HAP-1 (cell line): ENCODE measurements at places on chromosomes 2 and 18.
A peak's percentile ranks its signal among the peaks of the same experiment; 100 is the strongest.

GRCh38 chr2:77962943-77963342 lies 440.8 kb upstream of the LRRTM4 start:
- DNase-seq, result no peak

DNA sequence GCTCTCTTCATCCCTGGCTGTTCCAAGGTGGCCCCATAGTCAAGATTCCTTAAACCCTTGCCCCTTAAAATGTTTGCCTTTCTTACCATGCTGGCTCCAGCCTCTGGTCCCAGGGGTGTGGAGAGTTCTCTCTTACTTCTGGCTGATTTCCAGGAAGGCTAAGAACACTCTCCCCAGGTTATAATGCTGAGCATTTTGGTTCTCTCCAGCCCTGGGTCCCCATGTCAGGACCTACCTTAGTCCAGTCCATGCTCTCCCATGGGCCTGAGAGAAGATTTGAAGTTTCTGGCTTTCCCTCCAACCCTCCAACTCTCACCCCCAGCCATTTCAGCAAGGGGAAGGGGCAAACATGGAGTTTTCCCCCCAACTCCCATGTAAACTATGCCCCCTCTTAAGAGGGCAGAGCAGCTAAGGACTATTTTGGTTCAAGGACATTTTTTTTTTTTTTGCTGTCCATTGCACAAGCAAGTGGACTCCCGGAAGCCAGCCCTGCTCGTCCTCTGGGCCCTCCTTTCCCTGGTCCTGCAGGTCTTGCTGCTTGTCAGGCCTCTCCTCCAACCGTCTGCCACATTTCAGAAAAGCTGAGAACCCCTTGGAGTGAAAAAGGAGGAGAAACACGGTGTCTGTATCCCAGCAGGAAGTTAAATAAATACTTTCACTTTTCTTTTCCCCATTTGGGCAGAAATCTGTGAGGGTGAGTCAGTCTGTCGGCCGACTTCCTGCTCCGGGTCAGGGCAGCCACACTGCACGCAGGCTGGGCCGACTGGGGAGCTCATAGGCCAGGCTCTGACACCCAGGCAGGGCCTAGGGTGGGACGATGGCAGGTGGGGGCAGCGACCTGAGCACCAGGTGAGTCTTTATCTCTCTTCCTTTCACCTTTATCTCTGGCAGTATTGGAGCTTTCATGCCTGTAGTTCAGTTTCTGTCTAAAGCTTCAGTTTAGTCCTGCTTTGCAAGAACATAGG lies at the start of gene SP140L:
Gene SP140L, plus strand, starts transcription at position 741 of the 965 bp plus-strand sequence. Its CDS starts 77 bp downstream, at position 818.
- DNase-seq, result no peak

DNA sequence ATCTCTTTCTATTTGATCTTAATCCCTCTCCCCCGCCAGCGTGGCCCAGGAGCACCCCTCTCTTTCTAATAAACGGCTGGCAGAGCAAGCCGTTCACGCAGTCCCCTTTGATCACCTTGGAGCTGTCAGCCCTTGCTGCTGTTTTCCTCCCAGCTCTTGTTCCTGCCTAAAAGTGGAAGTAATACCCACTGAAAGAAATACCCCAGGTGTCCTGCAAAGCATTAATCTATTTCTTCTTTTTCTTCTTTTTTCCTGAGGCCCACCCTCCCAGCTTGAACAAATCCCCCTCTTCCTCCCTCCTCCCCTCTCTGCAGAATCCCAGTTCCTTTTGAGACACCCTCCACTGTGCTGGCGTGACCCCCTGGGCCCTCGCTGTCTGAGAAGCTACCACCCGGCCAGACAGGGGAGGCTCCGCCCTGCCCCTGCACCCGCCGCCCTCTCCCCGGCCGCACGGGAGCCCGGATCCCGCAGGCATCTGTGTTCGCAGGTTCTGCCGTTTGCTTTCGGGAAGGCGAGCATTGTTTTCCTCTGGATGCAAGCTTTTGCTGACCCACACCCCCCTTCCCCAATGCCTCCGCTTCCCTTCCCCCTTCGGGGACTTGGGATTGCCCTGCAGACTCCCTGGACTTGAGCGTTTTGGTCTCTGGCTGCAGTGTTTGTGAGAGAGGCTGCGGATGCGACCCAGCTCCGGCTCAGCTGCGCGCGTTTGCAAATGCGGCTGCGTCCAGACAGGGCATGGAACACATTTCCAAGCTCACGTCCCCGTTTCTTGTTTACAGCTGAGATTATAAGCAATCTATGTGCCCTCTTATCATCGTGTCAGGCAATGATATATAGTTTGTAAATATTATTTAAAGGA lies 631.5 kb downstream of the NYAP2 start:
- peak; percentile 76 for DNase-seq

- no peak for DNase-seq
Observed at GRCh38 chr2:176020400-176020799, 18.3 kb upstream of the LNPK start.

GRCh38 chr2:188916736-188917135 lies 57.4 kb upstream of the COL3A1 start:
- no peak for DNase-seq

GRCh38 chr2:74045454-74045853 lies 60.7 kb downstream of the TET3 start:
- no peak for DNase-seq

DNA sequence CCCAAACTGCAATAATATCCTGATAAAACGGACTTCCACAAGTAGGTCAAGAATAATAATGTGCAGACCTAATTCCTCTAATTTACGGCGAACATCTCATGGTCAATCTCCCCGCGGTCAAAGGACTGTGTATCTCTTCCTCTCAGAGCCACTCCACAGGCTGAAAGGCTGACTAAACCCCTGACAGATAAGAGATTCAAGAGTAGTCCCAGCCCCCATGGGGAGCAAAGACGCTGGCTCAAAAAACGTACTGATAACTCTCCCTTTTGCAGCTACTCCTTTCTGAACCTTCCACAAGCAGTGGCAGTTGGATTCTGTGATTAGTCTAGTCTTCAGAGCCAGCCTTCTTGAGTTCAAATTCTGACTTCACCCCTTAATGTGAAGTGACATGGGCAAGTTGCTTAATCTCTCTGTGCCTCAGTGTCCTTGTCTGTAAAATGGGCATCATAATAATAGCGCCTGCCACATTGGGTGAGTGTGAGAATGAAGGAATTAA lies 19.7 kb upstream of the IL18R1 start:
- no peak for DNase-seq

- no peak for DNase-seq
Observed at GRCh38 chr2:98516571-98516970, 71.9 kb downstream of the INPP4A start.

GRCh38 chr2:203455209-203455608 lies 79.9 kb downstream of the RAPH1 start:
- DNase-seq, result no peak

- no peak for DNase-seq
Observed at GRCh38 chr2:240891492-240892340, 4.2 kb downstream of the MAB21L4 start.

GRCh38 chr2:32061973-32062861 lies 1.1 kb upstream of the SPAST start:
- peak; percentile 42 for DNase-seq

DNA sequence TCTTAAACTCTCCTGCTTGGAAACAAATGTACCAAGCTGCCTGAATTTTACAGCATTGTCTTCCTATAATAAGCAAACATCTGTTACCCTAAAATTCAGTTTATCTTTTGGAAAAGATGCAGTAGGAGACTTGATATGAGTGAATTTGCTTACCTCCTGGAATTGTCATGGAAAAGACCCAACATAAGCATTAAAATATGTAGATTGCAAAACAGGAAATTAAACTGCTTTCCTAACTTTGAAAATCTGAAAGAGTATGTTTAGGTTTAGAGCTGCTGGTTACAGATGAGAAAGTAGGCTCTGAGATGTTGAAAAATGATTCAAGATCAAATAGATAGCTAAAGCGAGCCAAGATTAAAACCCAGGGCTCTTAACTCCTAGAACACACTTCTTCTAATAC lies 316.5 kb downstream of the SOX11 start:
- no peak for DNase-seq

DNA sequence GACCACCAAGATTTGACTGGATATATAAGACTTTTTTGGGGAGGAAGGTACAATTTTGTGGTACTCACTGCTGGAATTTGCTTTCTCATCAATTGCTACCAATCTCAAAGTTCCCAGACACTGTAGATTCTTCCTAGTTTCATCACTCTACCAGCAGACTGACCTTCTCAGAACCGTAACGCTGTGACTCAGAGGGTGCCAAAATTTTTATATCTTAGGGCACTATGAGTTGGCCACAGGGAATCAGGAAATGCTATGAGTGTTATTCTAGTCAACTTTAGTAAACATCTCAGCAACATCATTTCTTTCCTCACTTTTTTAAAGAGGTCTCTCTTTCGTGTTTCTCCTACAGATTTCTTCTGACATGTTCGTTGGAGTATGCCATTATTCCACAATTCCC lies 499.0 kb downstream of the TMX3 start:
- DNase-seq, result no peak

GRCh38 chr2:64052463-64053241 lies 33.4 kb upstream of the VPS54 start:
- no peak for DNase-seq

DNA sequence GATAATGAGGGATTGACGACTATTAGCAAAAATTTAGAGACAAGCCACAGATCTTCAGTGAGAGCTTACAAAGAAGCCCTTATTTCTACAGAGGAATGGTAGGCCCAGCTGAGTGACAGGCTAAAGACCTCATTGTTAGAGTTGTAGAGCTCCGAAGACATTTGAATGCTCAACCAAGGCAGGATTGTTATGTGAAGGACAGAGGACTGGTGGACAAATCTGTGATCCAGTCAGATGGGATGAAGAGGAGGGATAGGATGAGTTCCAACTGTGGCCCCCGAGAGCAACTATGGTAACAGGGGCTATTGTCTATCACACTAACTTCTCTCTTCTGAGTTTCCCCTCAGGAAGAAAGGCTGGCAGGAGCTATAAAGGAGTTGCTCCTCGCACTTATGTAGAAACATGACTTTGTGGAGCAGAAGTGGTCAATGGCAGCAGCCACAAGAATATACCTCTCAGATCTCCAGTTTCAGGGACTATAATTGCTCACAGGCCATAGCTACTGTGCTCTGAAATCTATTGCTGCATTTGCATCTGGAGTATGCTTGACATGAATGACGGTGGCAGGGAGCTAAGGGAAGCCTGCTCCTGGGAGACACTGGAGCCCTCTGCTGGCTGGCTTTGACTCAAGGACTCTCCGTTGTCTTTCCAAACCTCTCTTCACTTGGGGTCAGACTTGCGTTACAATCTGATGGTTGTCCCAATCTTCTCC lies 50.3 kb upstream of the GREB1L start:
- DNase-seq, result peak; percentile 85
